ENCODE measurements at places on chromosomes 2 and 18.

GRCh38 chr2:85710687-85711577 is 16.8 kb downstream of the GNLY start:
- DNase-seq = no peak

GRCh38 chr2:202545523-202545922 is 89.2 kb upstream of the FAM117B start:
- DNase-seq = no peak

DNA sequence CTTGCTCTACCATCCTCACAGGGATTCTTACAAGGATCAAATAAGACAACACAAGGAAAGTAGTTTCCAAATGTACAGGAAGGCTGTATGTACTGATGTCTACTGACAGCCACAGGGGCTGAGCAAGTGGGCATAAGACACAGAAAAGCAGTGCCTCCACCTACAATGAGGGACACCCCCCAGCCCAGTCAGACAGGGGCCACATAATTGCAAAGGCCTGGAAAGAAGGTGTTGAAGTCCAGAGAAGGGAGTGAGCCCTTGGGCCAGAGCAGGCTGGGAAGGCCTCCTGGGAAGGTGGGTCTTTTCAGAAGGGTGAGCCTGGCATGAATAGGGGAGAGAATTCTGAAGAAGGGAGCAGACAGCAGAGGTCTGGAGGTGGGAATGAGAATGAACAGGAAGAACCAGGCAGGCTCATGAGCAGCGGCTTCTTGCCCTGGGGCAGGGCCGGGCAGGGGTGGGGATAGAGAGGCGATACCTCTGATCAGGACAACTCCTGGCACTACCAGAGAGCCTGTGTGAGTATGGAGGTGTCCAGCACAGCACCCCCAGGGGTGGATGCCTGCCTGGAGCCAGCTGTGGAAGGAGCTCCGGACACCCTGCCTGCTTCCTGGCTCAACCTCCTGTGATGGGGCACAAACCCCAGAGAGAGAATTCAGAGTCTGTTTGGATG is 30.1 kb downstream of the HS1BP3 start:
- DNase-seq = no peak

GRCh38 chr2:157420771-157421323 is 23.0 kb downstream of the CYTIP start:
- DNase-seq = peak; percentile 51

GRCh38 chr2:152542995-152543481 is 174.2 kb downstream of the PRPF40A start:
- no peak for DNase-seq

- DNase-seq = no peak
Measured at GRCh38 chr2:118251427-118251826, 163.2 kb downstream of the INSIG2 start.

DNA sequence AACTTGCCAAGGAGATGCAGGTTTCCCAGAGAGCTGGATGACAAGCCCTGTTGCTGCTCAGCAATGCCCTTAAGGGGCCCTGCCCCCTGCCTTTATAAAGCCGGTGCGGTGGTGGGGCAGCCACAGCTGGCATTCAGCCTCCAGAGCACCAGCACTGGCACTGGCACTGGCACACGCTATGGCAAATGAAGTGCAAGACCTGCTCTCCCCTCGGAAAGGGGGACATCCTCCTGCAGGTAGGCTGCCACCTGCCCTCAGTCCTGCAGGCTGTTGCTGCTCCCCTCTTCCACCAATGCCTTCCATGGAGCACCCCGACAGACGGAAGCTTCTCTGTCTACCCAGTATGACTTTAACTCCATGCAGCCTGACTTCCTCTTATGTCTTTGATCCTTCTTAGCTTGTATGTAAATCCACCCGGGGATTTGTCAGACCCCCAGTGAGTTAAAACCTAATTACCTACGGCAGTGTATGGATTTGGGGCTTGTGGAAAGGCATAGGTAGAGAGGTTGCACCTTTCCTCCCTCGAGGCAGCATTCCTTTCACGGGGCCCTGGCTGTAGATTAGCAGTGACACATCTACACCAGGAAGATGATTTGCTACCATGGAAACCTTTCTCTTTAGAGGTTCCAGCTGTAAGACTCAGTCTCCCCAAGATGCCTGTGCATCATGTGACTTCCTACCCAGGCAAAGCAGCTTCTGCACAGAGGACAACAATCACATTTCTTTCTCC is at the start of gene DAPL1:
Gene DAPL1, plus strand, starts transcription at position 123 of the 730 bp plus-strand sequence. Its CDS starts 56 bp downstream, at position 179.
- DNase-seq = no peak

DNA sequence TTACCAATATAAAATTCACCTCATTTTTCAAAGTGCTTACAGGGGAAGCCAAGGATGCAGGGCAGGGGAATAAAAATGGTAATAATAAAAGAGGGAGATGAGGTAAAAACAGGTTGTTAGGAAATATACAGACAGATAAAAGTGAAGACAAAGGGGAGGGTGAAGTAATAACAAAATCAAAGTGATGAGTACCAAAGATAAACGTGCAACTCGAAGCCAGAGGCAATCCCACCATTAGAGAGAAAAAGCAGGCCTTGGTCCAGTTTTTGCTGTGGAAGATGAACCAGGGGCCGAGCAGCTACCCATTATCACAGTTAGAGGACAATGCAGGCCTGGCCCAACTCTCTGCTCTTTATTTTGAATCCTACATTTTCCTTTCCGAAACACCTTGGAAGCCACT is 99.6 kb upstream of the UPP2 start:
- DNase-seq = no peak

GRCh38 chr2:65483763-65484162 is 51.4 kb upstream of the SPRED2 start:
- no peak for DNase-seq

GRCh38 chr18:294566-294965 is 26.7 kb upstream of the THOC1 start:
- DNase-seq = no peak

DNA sequence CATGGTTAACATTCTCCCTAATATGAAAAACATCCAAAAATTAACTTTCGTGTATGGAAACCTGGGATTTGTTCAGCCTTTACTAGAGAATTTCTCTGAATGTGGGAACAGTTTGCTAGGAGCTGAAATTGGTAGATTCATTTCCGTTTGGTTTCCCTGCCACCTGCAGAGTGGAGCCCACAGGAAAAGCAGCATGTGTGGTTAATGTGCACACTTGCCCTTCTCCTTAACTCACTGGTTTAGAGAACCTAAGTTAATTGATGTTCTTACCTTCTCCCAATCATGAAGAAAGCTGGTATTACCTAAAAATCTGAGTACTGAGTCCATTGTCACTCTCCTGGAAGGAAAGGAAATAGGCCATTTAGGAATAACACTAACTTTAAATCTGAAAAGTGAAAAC is 37.6 kb upstream of the ASXL3 start:
- DNase-seq = no peak

DNA sequence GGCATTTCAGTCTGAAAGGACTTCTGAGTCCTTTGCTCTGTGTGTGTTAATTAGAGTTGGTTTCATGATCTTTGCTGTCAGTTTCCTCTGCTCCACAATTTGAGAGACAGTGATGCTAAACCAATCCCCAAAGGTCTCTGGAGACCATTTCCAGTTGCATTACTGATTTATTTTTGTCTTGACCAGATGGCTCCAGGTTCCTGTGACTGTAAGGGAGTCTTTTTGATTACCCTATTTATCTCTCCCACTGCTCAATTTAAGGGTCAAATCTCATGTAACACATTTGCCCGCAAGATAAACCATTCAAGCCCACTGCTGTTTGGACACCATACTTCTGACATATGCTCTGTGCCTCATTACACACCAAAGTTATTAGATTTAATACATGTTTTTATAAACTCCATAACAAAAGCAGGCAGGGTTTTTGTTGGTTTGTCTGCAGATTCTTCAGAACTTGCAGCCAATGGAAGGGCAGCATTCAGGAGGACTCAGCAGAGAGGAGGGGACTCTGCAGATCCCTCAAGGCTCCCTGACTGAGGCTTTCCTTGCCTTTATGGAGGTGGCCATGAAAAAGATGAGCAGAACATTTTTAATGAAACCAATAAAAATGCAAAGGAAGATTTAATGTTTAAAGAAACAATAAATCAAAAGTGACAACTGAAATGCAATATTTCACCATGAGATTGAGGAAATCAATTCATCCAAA is 889.3 kb upstream of the CELF4 start:
- DNase-seq = no peak

GRCh38 chr2:134621939-134622705 is 96.7 kb downstream of the TMEM163 start:
- no peak for DNase-seq

GRCh38 chr2:60118061-60118460 is 435.4 kb downstream of the BCL11A start:
- DNase-seq = no peak

DNA sequence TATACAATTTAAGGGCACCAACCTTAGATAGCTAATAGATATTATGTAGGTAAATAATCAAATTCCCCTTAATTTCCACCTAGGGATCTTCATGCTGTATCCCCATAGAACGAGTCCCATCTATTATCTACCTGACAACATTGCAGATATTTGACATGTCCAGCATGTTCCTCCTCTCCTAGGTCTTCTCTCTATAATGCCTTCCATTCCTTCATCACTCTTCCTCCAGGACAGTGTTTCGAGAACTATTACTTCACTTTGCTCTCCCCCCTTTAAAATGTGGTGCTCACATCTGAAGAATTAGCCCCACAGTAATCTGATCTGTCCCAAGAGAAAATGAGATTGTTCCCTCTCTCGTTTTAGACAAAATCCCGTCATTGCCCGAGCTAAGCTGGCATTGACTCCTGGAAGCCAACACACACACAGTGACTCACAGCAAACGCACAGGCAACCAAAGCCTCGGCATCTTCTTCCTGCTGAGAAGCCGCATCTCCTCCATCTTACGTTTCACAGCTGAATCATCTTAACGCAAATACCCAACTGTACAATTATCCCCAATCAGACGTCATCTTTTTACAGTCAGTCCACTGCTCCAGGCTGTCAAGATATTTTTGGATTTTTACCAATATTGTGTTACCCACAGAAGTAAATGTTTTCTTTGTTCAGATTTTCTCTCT is 162.9 kb upstream of the AGAP1 start:
- DNase-seq = no peak

- peak; percentile 52 for DNase-seq
Measured at GRCh38 chr2:207474863-207475485, 54.8 kb upstream of the CREB1 start.

- no peak for DNase-seq
Measured at GRCh38 chr2:45637440-45637839, 14.0 kb upstream of the PRKCE start.

DNA sequence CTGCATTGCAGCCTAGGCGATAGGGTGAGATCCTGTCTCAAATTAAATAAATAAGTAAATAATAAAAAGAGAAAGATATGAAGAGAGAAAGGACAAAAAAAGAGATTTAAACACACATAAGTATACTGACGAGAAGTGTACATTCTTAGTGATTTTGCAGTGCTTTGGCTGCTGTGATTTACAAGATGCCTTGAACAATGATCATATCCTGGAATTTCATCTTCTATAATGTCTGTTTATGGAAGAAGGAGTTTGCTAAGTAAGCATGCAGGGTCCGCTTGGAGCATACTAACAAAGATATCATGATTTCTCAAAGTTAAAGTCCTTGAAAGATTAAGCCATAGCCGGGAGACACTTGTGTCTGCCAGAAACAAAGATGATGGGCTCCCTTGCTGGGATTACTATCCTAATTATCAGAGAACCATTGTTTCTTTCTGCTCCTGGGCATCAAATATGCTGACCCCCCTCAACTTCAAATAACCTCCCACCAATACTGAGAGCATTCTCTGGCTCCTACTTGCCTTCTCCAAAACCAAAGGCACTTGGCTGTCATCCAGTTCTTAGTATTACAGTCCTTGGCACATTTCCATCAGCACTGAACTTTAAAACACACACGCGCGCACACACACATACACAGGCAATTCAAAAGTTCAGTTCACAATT is 47.5 kb upstream of the STAM2 start:
- no peak for DNase-seq

GRCh38 chr2:37631292-37631691 is 40.1 kb downstream of the CDC42EP3 start:
- DNase-seq = no peak

GRCh38 chr2:26887151-26887550 is 39.2 kb downstream of the DPYSL5 start:
- no peak for DNase-seq

DNA sequence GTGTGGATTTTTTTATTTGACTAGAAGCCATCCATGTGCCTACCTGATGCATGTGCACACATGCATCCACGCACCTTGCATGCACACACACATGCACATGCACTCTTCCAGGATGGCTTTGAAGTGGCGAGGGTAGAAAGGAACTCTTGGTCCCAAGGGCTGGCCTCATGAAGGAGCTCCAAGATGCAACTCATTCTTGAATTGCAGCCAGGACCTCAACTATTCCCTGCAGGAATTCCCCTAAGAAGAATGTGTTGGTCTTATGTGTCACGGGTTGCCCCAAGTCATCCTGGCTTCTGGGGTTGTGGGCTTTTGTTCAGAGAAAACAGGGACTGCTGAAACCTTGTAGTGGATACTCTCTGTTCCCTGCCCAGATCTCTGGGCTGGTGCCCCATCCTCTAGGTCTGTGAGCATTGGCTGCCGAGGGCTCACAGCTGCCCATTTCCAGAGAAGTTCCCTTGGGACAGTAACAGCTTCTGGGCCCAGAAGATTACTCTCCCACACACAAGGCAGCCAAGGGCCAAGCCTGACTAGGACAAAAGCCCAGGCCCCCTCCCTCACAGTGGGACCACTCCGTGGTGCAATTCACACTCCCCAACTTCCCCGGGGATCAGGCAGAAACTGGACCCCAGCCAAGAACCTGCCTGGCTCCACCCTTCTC is 137.6 kb downstream of the COPS8 start:
- DNase-seq = no peak

DNA sequence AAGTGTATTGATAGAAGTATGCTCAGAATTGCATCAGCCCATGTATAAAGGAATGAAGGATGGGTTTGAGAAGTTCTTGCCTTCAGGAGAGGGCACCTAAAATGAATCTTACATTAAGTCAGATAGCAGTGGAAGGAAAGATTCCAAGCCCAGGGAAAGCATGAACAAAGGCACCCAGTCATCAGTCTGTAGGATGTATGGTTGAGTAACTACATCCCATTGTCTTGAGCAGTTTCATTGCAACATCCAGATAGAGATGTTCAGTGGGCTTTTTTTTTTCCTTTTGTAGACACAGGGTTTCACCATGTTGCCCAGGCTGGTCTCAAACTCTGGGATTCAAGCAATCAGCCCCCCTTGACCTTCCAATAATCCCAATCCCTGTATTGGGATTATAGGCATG is 80.7 kb downstream of the ARHGAP28 start:
- DNase-seq = no peak

DNA sequence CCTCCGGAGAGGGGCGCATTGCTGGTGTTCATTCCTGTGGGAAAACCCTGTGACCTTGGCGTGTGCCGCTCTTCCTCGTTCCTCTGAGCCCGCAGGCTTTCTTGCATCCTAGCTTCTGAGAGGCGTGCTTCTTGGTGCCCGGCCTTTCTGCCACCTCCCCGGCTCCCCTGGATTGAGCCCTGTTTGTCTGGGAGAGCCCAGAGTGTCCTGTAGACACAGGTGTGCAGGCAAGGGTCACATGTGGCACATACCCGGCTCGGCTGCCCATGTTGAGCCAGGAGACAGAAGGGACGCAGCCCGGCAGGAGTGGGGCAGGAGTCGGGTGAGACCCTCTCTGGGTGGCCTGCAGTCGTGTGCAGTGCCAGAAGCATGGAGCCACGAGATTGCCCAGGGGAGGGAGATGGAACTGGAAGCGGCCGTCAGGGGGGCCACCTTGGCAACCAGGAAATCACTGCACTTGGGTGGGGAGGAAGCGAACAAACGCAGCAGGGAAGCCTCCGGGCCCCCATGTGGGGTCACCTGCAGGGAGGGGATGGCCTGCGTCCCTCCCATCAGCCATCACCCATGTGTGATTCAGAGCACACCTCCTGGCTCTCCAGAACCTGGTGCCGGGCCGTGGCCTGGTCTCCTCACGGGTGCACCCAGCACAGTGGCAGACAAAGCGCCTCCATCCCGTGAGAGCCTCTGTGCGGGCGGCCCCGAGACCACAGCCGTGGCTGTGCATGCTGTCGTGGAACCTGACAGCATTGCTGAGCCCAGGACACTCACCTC is 92.9 kb downstream of the SH3BP4 start:
- peak; percentile 11 for DNase-seq
